Activated gamma-delta T cell treated with anti-CD3 and anti-CD28 coated beads, Interleukin-2, amount 50 U/mL, for 16 hours (primary cell): ENCODE measurements at places on chromosomes 1 and 21.
A peak's percentile ranks its signal among the peaks of the same experiment; 100 is the strongest.

DNA sequence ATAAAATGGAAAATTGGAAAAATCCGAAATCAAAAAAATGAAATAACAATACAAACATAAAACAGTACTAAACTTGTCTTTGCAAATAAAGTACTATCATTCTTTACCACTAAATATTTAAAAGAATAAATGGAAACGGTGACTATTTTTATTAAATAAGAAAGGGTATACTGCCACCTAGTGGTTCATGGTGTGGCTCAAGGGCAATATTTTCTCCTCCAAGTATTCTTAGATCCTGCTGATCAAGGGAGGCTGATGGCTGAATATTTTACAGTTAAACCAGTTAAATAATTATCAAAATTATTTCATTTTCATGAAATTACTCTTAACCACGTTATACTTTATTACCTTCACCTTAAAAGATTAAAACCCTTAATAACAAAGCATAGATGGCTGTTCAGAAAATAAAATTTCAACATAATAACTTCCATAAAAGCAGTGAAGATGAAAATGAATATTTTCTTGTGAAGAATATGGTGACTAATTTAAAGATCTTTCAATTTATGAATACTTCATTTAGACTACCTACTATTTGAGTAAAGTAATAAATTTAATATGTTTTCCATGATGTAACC, 1793.9 kb downstream of the NCAM2 start:
- no peak for DNase-seq

DNA sequence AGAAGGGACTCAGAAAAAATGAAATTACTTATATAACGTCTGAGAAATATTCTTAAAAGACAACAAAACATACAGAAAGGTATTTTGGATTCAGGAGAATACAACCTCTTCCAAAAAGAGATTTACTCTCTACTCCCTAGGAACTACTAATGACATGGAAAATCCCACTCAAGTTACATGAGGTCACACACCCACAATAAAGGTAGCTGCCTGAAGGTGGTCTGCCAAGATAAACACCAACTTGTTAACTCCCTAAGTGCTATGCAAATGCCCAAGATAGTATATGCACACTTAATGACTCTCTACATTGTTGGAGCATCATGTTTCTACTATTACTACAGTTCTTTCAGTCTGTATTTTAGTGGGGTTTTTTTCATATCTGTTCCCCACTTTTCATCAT, 26.5 kb downstream of the RERE start:
- DNase-seq, result no peak

- no peak for DNase-seq
Measured at GRCh38 chr1:199954699-199955098, 72.8 kb upstream of the NR5A2 start.

- no peak for DNase-seq
Measured at GRCh38 chr1:235931171-235931738, 64.5 kb upstream of the LYST start.

DNA sequence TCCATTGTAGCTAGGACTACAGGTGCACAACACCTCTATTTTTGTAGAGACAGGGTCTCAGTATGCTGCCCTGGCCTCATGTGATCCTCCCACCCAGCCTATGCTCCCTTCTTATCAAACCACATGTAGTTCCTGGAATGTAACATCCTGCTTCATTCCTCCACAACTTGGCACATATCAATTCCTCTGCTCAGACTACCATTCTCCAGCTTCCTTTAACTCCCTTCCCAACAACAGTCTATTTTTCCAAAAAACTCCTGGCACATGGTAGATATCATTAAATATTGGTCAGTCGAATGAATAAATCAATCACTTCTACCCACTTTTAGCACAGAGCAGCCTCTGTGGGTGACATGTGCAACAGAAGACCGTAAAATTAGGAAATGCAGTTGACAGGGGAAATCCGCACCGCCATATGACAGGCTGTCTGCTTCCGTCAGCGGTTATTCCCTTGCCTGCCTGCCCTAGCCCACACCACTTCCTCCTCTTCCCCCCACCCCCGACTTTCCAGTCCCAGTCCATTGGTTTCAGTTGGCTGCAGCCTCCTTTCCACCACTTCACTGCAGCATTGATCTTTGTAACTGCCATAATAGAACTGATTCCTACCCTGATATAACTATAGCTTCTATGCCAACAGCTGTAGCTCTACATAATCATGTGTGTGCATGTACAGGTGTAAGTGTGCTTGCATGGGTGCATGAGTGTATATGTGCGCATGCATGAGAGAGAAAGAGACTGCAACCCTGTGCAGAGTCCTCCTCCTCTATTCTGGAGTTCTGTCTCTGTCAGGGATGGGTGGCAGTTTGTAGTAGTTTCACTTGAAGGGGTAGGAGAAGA, 6.8 kb upstream of the AKR1A1 start:
- DNase-seq, result peak; percentile 60

GRCh38 chr1:151472856-151473731, 13.8 kb upstream of the POGZ start:
- no peak for DNase-seq

GRCh38 chr1:26739329-26739914, 43.6 kb downstream of the ARID1A start:
- DNase-seq, result no peak

DNA sequence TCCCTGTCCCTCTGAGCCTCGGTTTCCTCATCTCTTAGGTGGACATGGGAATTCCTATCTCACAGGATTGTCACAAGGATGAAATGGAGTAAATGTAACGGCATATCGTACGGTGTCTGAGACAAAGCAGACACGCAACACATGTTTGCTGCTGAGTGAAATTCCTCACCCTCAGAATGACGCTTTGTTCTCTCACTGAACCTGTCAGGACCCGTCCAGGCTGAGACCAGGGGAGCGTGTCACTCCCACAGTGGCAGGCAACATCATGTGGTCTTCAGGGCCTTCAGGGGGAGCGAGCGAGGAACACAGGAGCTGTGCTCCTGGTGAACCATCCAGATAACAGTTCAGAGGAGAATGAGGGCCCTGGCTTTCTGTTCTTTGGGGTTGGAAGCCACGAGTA, 74.2 kb downstream of the TOMM20 start:
- DNase-seq, result no peak

- DNase-seq, result no peak
Measured at GRCh38 chr1:34277150-34277549, 100.4 kb downstream of the C1orf94 start.

DNA sequence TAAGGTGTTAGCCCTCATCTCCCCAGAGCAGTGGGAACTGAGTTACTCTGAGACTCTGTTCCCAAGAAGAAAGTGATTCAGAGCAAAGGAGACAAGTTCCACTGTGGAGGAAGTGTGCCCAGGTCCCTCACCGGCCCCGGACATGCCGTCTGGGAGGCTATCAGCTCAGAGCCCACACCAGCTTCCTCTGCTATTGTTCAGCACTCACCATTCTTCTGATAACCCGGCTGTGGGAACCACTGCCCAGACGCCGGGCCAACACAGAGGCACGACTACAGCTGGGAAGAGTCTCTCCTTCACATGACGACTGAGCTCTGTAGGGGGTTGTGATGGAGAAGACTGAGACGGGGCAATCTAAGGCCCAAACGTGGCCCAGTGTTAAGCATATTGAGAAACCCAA, 34.2 kb upstream of the GJA5 start:
- DNase-seq, result no peak

GRCh38 chr1:206742719-206743383, 27.7 kb upstream of the IL19 start:
- DNase-seq, result no peak

- DNase-seq, result no peak
Measured at GRCh38 chr1:54607821-54608565, 15.3 kb downstream of the FAM151A start.

- DNase-seq, result peak; percentile 51
Measured at GRCh38 chr1:11893907-11894251, 32.3 kb downstream of the KIAA2013 start.

GRCh38 chr21:44005593-44005992, 6.5 kb upstream of the TRAPPC10 start:
- no peak for DNase-seq

GRCh38 chr1:46489169-46489637, 433 bp upstream of the DMBX1 start:
- no peak for DNase-seq

- no peak for DNase-seq
Measured at GRCh38 chr1:60950224-60951063, 131.9 kb upstream of the NFIA start.

- no peak for DNase-seq
Measured at GRCh38 chr1:226372885-226373284, 35.0 kb downstream of the PARP1 start.

DNA sequence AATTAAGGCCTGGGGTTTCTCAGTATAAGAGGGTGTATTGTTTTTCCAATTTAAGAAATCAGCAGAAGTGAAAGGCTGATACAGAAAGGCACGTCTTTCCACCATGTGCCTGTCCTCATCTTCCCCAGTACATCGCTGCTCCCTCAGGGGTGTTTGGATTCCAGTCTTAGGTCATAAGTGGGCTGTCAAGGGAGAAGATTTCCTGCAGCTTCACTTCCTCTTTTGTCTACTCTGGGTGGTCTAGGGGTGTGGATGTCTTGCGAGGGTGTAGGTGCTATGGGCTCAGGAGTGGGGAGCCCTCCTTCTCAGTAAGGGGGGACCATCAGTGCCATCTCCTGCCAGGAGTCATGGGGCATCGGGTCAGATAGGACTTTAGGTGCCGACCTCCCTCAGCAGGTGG, 999.8 kb upstream of the NCAM2 start:
- no peak for DNase-seq

GRCh38 chr1:57117753-57118152, 151.9 kb upstream of the C8B start:
- DNase-seq, result no peak

DNA sequence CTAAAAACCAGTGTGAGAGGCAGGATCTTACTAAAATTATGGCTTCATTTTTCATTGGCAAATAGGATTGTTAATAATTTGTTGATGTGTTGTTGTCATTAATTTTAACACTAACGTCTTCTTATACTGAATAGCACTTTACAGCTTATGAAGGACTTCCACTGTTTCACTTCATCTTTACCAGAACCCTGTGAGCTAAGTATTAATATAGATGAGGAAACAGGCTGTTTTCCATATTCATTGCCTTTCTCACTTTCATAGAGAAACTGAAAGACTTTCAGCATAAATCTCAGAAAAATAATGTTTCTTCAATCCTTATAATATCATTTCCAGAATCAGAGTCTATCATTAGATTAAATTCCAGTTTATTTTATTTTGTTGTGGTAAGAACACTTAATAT, 8.5 kb downstream of the MAP10 start:
- DNase-seq, result no peak

DNA sequence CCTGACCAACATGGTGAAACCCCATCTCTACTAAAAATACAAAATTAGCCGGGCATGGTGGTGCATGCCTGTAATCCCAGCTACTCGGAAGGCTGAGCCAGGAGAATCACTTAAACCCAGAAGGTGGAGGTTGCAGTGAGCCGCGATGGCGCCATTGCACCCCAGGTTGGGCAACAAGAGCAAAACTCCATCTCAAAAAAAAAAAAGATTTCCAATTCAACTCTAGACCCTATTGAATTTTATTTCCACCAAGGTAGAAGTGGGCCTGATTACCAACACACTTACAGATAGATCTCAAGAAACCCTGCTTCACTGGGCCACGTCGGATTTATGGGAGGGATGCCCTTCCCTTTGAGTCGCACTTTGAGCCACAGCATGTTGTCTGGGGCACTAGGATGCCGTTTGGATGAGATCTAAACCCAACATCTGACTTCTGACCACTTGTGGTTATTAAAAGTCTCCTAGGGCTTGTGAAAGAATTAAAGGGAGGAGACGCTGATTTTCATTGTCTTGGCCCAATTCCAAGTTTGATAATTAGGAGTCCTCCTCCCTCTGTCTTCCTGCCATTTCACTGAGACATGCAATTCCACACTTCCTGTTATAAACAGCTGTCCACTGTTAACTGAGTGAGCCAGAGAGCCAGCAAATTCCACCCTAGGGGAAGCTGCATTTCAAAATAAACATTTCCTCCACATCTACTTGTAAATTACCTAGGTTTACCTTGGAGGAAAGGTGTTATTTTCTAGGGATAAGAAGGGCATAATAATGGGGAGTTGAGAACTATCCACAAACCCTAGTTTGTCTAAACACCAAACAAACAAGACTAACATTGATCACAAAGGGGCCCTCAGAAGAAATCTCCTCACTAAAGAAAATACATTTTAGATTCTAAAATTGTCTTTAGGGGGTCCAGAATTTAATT, 5.2 kb upstream of the RERE start:
- DNase-seq, result no peak

GRCh38 chr1:176656257-176656995, 193.5 kb downstream of the PAPPA2 start:
- DNase-seq, result no peak

GRCh38 chr1:157099633-157100009, at the start of gene ETV3L:
Gene ETV3L (minus strand): TSS chr1:157099808. CDS start chr1:157099523, 285 bp downstream.
- no peak for DNase-seq

GRCh38 chr1:107874221-107874620, 90.8 kb downstream of the VAV3 start:
- DNase-seq, result no peak

DNA sequence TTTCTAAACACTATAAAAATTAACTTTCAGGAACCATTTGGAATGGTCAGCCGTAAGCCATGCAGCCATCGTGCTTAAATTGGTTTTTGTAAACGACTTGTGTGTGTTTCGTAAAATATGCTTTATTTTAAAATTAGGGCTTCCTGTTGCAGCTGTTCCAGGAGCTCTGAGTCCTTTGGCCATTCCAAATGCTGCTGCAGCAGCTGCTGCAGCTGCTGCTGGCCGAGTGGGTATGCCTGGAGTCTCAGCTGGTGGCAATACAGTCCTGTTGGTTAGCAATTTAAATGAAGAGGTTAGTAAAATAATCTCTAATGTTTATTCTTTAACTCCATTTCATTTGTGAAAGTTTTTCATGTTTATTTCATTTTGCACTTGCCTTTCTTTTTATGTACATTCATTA, 83.1 kb downstream of the PTBP2 start:
- no peak for DNase-seq

GRCh38 chr21:45857761-45858160, 123.8 kb upstream of the COL6A1 start:
- DNase-seq, result no peak

DNA sequence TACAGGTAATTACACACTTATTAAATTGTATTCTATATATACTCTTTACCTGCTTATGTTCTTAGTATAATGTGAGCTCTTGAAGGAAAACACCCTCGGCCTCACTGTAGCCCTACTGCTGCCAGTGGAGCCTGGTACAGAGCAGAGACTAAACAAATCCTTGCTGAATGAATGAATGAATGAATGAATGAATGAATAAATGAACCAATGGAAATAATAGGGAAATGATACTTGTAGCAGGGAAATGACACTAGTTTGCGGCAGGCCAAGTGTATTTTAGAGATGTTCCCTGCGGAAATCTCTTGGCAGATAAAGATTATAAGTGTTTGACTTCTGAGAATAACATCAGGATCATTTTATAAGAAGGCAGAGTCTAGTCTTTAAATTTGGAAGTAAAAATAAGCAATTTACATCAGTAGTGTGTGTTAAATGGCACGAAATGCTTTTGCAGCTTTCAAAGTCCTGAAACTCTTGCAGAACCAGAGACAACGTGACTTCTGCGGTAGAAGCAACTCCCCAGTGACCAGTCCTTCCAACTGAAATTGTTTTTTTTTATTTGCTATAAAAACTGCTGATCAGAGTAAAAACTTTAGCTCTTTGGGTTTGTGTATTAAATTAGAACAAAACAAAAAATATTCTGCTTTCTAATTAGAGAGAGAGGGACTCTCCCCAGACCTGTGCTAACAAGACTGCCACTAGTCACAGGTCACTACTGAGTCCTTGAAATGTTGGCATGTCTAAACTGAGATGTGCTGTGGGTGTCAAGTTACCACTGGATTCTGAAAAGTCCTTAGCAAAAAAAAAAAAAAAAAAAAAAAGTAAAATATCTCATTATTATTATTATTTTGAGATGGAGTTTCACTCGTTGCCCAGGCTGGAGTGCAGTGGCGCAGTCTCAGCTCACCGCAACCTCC, 199.3 kb upstream of the MAP1LC3C start:
- no peak for DNase-seq
